ENCODE measurements at places on chromosomes 7 and 10.

- no peak for DNase-seq
Observed at GRCh38 chr10:97097084-97097433, 88.7 kb downstream of the SLIT1 start.

DNA sequence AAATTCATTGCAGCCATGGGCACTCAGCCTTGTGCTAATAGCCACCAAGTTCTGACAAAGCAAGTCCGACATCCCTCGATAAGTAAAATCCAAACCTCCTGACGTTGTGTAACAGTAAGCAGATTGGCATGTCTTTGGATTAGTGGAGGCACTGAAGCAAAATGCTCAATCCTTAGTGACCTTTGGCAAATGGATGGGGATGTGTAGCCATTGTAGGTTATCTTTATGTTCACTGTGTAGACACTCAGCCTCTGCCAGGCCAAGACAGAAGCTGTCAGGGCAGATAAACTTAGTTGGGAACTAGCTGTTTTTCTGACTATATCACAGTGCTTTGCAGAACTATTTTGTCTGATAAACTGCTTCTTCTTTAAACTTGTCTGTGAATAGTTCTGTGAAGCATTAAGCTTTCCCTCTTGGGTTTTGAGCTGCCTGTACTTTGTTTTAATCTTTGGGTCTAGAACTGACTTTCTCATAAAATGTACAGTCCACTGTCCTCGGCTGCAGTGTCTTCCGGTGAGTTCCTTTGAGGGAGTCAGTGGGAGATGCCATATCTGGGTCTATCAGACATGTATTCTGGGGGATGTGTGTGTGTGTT lies 220.8 kb downstream of the LRMDA start:
- no peak for DNase-seq

GRCh38 chr10:119256030-119256429 lies 48.7 kb downstream of the GRK5 start:
- no peak for DNase-seq

DNA sequence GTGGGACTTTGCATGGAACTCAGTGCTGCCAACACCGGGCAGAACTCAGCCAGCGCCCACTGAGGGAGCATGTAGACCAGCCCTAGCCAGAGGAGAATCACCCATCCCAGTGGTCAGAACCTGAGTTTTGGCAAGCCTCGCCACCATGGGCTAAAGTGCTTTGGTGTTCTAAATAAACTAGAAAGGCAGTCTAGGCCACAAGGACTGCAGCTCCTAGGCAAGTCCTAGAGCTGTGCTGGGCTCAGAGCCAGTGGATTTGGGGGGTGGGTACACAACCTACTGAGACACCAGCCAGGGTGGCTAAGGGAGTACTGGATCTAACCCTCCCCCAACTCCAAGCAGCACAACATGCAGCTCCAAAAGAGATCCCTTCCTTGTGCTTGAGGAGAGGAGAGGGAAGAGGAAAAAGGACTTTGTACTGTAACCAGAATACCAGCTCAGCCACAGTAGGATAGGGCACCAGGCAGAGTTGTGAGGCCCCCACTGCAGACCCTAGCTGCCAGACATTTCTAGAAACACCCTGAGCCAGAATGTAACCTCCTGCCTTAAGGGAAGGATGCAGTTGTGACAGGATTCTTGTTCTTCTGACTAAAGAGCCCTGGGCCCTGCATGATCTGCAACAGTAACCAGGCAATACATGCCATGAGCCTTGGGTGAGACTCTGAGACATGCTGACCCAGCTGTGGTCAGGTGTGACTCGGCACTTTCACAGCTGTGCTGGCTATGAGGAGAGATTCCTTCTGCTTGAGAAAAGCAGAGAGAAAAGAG lies 24.4 kb downstream of the GSDME start:
- no peak for DNase-seq

GRCh38 chr7:101155303-101155702 lies 1.0 kb downstream of the AP1S1 start:
- no peak for DNase-seq

GRCh38 chr10:83881661-83882060 lies 257.6 kb upstream of the GHITM start:
- peak; percentile 7 for DNase-seq

DNA sequence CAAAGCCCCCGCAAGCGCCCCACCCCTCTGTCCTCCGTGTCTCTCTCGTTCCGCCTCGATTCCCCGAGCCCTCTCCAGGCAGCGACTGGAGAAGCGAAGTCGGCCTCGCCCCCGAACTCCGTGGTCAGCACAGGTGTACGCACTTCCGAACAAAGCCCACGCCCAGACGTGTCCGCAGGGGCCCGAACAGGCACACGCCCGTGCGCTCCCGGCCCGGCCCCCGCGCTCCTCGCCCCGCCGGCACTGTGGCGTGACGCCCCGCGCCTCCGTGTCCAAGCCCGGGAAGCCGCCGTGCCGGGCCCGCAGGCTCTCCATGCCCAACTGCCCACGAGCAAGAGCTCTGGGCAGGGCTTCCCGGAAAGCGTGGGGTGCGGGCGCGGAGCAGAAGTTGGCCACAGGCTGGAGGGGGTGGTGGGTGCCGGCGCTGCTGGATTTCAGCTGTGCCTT lies 662 bp downstream of the NRCAM start:
- DNase-seq = no peak

- no peak for DNase-seq
Observed at GRCh38 chr10:73786512-73786885, 1.1 kb downstream of the ZSWIM8 start.

- DNase-seq = no peak
Observed at GRCh38 chr10:110530131-110530831, 32.6 kb downstream of the DUSP5 start.

DNA sequence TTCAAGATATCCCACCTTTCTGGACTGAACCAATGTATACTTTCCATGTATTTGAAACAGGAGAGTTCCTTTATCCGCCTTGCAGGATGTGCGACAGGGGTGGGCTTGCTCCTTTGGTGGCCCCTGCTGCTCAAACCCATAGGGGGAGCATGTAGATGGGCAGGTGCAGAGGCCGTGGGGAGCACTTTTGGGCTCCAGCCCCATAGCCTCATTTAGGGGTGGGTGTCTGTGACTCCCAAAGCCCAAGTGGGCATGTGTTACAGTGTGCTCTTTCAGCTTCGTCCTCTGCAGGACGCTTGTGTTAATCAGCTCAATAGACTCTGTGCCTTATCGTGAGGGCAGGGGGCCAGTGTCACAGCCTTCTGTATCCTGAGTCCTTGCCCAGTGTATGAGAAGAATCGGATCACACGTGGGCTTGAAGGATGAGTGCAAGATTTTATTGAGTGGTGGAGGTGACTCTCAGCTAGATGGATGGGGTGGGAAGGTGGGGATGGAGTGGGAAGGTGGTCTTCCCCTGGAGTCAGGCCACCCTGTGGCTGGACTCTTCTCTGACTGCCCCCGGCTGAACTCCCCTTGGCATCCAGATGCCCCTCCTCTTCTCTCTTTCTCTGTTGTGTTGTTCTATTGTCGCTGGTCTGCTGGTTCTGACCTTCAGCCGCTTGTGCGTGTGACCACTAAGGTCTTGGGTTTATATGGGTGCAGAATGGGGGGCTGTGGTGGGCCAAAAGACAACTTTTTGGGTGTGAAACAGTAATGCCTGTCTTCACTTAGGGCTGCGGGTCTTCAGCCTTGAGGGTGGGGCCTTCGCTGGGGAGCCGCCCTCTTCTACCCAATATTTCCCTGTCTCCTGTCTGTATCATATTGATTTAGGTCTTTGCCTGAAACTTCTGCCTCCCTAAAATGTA lies 262.2 kb downstream of the GLRX3 start:
- DNase-seq = no peak

- DNase-seq = no peak
Observed at GRCh38 chr10:60282771-60283353, 106.8 kb downstream of the ANK3 start.

DNA sequence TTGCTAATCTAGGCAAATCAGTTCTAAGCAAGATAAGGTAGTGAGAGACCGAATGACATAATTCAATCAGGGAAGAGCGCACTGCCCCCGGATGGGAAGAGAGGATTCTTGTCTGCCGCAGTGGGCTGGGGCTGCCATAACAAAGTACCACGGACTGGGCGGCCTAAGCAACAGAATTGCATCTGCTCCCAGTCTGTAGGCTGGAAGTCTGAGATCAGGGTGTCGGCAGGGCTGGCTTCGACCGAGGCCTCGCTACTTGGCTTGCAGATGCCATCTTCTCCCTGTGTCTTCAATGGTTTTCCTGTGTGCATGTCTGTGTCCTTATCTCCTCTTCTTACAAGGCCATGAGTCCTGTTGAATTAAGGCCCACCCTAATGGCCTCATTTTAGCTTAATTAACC lies 59.7 kb upstream of the TMEM72 start:
- no peak for DNase-seq

DNA sequence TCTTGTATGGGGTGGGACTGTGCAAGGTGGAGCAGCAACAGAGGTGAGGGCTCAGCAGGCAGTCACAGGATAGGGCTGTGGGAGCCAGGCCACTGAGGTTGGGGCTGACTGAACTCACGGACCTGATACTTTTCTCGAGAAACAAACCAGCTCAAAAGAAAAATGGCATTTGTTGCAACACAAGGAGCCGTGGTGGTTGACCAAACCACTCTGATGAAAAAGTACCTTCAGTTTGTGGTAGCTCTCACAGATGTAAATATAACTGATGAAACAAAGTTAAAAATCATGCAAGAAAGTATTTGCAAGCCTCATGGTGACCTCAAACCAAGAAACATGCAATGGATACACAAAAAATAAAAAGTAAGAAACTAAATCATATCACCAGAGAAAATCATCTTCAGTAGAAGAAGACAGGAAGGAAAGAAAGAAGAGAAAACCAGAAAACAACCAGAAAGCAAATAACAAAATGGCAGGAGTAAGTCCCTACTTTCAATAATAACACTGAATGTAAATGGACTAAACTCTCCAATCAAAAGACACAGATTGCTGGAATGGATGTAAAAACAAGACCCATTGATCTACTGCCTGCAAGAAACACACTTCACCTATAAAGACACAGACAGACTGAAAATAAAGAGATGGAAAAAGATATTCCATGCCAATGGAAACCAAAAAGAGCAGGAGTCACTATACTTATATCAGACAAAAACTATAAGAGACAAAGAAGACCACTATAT lies 48.9 kb upstream of the DUSP5 start:
- no peak for DNase-seq

DNA sequence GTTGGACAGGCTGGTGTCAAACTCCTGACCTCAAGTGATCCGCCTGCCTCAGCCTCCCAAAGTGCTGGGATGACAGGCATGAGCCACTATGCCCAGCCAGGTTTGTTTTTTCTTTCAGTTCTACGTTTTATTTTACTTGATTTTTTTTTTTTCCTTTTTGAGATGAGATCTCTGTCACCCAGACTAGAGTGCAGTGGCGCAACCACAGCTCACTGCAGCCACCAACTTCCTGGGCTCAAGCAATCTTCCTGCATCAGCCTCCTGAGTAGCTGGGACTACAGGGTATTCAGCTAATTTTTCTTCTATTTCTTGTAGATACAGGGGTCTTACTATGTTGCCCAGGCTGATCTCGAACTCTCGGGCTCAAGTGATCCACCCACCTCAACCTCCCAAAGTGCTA lies 24.3 kb downstream of the GDI2 start:
- no peak for DNase-seq

DNA sequence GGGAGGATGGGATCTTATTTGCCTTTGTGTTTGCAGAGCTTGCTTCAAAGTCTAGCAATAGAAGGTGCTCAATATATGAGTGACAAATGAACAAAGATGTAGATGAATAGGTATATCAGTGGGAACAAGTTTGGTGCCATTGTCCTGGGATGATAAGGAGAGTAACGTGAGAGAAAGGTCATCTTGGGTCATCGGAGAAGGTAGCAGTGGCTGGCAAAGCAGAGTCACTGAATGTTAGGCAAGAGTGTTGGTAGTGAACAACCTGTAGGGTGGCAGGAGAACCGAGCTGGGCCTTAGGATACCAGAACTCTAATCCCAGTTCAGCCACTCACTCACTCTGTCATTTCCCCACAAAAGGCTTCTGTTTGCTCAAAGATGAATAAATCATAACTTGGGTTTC lies 87.2 kb downstream of the CCDC71L start:
- DNase-seq = no peak

DNA sequence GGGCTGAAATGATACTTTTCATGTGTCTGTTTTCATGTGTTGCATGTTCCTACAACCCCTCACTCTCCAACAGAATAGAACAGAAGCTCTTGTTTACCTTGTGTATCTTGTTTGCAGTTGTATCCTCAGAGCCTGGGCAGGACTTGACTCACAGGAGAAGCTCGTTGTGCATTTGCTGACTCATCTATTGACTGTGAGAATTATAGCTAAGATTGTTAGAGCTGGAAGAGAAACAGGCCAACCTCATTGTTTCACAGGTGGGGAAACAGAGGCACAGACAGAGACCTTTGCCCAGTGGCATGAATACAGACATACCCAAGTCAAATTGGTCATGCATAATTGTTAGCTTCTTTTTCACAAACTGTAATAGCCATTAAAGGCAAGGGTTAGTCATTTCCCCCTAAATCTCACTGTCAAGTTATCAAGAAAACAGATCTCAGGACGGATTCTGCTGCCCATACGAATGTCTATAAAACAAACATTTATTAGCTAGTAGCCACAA lies 4.6 kb upstream of the TSPAN15 start:
- no peak for DNase-seq

DNA sequence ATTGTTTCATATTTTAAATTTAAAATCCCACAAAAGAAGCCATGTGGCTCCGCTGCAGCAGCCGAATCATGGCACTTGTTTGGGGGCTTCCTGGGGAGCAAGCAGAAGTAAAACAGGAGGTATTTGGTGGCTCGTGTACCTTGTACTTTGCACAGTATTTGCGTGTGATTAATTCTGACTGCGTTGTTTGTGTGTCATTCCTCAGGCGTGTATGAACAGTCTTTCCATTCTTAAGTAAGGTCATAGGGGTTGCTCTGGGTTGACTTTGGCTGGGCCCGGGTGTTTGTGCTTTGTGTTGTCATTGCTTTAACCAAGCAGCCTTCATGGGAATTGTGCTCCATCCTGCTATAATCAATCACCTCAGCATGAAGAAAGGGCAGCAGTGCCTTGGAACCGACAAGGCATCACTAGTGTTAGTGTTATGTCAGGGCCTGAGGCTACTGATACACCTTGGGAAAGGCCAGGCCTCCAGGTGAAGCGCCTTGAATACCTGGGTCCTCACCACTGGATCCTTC lies 182.4 kb downstream of the ARHGAP21 start:
- DNase-seq = no peak

DNA sequence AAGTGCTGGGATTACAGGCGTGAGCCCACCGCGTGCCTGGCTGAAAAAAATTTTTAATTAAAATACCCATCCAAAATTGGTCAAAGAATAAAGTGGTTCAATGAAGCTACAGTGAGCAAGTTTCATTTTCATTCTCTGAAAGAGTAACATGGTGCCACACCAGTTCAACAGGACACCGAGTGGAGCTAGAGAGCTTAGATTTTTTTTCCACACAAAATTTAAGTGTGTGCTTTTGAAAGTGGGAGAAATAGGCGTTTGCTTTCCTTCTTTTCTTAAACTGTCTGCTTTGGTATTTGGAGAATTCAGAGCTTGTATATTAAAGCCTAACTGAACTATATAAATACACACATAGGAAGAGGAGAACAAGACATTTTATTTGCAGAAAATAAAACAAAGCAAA lies 43.4 kb downstream of the BPGM start:
- no peak for DNase-seq

DNA sequence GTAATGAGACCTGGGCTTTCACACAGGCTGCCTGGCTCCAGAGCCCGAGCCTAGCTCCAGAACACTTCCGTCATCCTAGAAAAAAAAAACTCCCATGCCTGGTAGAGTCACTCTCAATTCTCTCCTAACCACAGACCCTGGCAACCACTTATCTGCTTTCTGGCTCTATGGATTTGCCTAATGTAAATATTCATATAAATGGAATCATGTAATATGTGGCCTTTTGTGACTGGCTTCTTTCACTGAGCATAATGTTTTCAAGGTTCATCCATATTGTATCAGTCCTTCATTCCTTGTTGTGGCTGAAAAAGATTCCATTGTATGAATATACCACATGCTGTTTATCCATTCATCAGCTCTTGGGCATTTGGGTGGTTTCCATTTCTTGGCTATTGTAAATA lies 167.7 kb upstream of the MKLN1 start:
- no peak for DNase-seq

All from DMS 273 treated with DMSO at 0.1 percent for 48 hours (cell line).